ENCODE measurements at places on chromosomes 7 and 10.

GRCh38 chr10:43863859-43864591, 215.3 kb upstream of the ZNF32 start:
- DNase-seq: peak; percentile 72

GRCh38 chr10:6320320-6321010, 117.7 kb downstream of the PFKFB3 start:
- no peak for DNase-seq

DNA sequence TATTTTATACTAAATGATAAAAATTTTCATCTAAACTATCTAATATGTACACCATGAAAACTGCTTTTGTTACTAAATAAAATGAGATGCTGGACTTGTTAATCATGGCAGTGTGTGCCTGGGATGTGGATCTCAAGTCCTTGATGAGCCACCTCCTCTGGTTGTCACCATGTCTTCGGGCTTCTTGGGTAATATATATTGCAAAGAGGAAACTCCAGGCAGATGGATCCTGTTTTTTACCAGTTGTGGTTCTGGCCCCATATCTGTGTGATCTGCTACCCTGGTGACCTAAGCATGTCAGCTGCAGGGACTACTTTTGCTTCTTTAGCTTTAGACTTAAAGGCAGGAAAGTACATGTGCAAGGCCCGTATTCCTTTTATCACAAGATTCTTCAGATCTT, 46.2 kb downstream of the TMEM60 start:
- DNase-seq: no peak

- peak; percentile 18 for DNase-seq
Measured at GRCh38 chr7:91942312-91942711, 1.6 kb downstream of the AKAP9 start.

DNA sequence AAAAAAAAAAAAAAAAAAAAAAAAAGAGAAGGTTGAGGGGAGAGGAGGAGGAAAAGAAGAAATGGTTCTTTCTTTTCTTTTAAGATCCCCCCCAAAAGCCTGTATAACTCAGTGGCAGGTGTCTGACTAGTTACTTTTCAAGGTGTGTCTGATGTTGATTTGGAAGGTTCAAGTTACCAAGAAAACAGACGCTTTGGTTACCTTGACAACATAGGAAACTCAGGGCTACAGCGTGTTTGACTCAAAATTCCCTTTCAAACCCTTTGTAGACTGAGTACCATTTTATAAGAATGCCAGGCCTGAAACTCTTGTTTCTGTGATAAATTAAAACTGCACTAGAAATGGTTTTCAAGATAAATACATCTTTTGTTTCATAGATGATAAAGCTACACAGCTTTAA, 286.8 kb downstream of the SKIDA1 start:
- no peak for DNase-seq

DNA sequence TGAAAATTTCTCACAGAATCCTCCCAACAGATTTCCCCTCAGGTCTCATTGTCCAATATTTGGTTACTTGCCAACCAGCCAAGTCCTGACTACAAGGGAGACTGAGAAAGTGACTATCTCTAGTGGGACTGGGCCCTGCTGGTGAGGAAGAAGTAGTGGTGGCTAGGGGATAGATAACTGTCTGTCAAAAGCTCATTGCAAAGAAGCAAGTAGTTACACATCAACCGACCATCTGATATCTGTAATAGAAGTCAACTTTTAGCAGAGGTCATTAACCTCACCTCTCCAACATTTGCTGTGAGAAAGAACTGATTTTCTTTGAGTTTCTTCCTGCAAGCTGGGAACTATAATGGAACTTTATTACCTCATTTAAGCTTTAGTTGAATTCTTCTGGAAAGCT, 15.2 kb downstream of the STAMBPL1 start:
- no peak for DNase-seq

- peak; percentile 60 for DNase-seq
Measured at GRCh38 chr7:25854608-25855497, 297.1 kb upstream of the NFE2L3 start.

All from MCF 10A (cell line).